ENCODE measurements at places on chromosomes 12 and 14.

- DNase-seq: no peak
Measured at GRCh38 chr14:65329911-65330310, 82.6 kb upstream of the FUT8 start.

DNA sequence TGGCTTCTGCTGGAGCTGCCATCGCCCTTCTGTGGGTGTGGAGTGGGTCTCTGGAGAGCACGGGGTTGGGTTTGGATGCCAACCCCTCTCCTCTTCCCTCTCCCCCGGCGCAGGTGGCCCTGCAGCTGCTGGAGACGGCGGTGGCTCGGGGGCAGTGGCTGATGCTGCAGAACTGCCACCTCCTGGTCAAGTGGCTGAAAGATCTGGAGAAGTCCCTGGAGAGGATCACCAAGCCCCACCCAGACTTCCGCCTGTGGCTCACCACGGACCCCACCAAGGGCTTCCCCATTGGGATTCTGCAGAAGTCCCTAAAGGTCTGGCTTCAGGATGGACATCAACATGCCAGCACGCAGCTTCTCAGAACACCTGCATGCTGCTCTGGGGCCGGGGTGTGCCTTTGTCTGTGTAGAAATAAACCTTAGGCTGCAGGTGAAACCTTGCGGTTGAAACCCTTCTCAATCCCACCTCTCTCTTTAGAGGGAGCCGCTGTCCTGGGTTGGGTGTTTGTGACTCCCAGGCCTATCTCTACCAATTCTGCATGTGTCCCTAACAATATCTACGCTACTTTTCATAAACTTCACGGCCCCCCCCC lies 44.3 kb downstream of the CCDC92 start:
- no peak for DNase-seq

DNA sequence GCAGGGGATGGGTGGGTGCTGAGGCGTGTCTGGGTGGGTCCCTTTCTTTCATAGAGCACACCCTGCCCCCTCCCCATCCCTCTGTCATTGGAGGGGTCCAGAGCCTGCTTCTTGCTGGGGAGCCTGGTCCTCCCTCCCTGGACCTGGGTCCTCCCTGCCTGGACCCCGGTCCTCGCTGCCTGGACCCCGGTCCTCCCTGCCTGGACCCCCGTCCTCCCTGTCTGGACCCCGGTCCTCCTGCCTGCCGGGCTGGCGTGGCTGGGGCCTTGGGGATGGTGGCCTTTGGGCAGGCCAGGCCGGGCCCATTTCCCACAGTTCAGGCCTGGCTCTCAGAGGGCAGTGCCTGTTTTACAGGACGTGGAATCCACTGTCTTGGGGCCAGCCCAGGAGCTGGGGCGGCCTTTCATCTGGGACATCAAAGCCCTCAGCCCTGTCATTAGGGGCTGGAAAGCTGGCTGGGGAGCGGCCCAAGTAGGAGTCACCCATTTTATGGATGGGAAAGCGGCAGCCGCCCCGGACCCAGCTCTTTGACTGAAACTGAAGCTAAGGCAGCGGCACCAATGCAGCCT lies 44.6 kb downstream of the KIF26A start:
- no peak for DNase-seq

DNA sequence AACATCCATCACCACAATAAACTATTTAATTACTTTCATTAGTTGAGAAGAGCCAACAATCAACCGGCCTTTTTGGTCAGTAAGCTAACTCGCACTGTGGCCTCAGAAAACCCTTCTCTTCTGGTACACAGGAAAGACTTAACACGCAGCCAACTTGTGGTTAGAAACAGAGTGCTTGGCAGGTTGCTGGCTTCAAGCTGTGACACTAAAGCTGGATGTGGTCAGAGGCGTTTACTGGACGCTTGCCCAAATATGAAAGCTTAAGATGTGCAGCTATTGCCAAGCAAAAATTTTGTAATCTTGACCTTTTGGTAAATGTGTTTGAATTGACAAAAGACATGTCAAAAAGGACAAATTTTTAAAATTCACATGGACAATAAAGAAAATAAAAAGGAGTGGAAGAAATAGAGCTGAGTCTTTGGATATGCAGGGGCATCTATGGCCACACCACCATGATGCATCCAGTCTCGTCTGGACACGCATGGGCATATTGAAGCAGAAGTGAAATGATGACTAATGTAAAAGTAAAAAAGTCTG lies 2.6 kb upstream of the KLRK1 start:
- no peak for DNase-seq

- no peak for DNase-seq
Measured at GRCh38 chr12:64666054-64666914, 56.0 kb downstream of the RASSF3 start.

DNA sequence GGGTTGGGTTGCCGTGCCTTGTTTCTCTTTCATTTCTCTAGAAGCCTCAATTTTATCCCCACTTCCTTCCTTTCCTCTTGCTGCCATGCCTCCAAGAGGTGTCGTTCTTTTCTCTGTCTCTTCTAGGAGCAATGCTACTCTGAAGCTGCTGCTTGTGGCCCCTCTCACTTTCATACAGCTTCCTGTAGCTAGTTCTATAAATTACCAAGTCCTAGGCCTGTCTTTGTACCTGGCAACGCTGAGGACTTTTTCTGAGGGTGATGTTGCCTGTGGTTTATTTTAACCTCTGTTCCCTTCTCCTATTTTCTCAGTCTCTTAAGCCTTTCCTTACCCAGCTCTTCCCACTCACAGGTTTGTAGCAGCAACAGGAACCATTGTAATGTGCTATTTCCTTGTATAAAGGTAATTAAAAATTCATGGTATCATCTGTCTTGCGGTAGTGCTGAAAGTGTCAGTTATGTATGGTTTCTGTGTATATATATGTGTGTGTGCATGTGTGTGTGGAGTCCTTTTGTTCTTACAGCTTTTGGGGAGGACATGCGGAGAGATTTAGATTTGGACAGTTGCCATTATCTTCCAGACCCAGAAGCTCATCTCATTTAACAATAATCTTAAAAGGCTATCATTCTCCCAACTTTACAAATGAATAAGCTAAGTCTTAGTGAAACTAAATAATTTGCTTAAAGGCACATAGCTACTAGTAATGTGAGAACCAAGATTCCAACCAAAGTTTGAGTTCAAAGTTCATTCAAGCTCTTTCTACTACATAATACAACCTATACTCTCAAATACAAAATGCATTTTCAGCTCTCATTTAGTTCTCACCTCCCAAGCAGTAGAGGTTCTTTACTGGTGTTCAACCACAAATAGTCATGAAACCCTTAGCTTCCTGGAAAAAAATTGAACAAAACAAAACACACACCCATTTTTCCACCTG lies 43.8 kb downstream of the DDHD1 start:
- no peak for DNase-seq

DNA sequence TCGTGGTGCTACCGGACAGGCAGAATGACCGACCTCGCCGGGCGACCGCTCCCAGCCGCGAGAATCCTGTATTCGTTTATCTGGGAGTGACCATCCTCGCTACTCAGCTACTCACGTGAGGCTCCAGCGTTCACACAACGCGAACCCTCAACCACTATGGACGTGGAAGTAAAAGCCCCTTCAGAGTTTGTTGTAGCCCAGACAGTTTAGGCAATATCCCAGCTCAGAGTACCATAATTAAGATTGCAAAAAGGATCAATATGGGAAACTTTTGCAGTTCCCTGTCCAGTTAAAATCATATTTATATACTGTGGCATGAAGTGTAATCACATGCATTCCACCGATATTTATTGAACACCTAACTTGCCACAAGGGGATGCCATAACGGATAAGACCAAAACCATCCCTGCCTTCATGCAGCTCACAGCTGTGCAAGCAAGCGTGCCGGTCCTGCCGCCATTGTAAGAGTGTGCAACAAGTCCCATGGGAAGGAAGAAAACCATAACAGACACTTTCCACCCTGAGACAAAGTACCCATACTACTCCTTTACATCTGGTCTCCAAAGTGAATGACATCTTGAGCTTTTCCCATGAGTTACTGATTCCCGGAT lies 938 bp upstream of the MAX start:
- DNase-seq: no peak

DNA sequence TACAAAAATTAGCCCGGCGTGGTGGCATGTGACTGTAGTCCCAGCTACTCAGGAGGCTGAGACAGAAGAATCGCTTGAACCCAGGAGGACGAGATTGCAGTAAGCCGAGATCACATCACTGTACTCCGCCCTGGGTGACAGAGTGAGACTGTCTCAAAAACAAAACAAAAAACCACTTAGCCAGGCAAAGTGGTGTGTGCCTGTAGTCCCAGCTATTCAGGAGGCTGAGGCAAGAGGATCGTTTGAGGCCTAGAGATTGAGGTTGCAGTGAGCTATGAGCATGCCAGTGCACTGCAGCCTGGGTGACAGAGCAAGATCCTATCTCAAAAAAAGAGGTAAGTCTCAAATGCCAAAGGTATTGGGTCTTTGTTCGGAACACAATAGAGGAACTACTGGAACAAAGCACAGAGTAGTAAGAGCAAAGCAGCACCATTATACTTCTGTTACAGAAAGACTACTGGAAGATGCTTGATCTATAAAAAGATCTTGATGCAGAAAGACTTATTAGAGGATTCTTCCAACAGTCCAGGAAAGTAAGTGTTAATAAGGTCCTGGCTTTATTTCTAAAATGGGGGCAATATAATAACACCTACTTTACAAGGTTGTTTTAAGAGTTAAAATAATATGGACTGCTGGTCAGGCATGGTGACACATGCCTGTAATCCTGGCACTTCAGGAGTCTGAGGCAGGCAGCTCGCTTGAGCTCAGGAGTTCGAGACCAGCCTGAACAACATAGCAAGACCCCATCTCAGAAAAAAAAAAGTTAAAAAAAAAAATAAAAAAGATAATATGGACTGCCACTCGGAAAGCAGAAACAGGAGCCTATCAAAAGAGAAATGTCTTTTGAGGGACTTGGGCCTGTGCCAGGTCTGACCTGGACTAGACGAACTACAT lies 29.9 kb downstream of the BTBD7 start:
- DNase-seq: no peak

DNA sequence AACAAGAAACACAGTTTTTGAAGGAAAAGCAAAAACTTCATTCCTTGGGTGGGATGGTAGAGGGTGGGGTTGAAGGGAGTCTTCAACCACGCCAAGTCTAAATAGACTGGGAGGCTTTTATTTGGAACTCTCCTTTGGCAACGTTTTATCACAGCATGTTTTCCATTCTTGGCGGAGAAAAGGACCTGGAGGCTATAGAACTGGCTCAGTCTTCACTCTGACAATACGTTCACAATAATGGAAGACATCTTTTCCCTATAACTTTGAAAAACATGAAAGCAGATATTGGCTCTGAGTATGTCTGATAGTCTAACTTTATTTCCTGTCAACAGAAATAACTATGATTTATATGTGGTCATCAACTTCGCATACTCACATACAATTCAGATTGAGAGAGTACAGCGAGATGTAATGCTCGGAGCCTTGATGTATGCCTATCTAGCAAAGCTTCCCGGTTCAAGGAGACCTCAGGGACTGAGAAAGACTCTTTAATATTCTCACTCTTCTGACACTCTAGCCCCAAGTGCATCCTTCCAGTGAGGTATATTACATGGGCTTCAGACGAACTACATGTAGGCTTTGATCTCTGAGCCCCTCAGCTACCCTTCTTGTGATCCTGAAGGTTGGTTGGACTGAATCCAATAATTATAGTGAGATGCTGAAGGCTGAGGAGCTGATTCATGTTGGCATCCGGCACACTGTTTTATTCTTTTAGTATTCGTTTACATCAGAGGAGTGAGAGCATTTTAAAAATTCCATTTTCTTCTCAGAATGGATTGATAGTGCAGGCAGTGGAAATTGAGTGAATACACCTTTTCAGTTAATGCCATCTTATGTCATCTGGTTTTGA lies 14.0 kb downstream of the TMEM30B start:
- DNase-seq: no peak

DNA sequence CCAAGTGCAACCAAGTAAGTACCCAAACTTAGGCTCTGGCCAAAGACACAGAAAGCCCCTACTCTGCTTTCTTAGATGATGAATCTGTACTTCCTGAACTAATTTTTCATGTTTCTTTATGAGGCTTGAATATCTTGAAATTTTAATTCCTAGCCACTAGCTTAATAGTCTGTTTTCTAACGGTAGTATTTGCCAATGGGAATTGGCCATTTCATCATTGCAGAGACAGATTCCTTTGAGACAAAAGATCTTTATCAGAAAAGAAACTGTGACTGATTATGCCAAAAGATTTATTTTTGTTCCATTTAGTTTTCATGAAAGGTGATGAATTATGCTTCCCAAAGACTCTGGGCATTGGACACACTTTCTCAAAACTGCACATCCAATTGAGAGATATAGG lies 48.7 kb downstream of the DAD1 start:
- DNase-seq: no peak

GRCh38 chr12:2613326-2614073 lies 181.3 kb upstream of the FKBP4 start:
- no peak for DNase-seq

GRCh38 chr12:53180931-53181645 lies 363 bp upstream of the CSAD start:
- peak; percentile 81 for DNase-seq

DNA sequence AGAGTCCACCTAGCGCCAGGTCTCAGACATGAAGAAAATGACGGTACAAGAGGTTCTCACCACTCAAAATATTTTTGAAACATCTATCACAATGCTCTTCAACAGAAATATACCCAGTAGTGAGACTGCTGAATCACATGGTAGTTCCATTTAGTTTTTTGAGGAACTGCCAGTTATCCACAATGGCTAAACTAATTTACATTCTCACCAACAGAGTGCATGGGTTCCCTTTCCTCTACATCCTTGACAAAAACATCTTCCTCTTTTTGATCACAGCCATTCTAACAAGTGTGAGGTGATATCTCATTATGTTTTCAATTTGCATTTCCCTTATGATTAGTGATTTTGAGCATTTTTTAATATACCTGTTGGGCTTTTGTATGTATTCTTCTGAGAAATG lies 5.7 kb upstream of the GPR65 start:
- DNase-seq: no peak

GRCh38 chr12:105287408-105287807 lies 43.1 kb upstream of the C12orf75 start:
- DNase-seq: no peak

DNA sequence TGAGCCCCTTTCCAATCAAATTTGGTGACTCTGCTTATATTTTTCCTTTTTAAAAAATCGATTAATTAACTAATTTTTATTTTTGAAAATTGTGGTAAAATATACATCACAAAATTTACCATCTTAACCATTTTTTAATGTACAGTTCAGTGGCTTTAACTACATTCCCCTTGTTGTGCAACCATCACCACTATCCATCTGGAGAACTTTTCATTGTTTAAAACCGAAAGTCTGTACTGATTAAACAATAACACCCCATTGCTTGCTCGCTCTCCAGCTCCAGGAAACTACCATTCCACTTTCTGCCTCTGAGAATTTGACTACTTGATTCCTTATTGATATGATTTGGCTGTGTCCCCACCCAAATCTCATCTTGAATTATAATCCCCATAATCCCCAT lies 283.4 kb downstream of the C12orf75 start:
- no peak for DNase-seq

GRCh38 chr12:19003141-19003540 lies 126.4 kb upstream of the PLEKHA5 start:
- no peak for DNase-seq

DNA sequence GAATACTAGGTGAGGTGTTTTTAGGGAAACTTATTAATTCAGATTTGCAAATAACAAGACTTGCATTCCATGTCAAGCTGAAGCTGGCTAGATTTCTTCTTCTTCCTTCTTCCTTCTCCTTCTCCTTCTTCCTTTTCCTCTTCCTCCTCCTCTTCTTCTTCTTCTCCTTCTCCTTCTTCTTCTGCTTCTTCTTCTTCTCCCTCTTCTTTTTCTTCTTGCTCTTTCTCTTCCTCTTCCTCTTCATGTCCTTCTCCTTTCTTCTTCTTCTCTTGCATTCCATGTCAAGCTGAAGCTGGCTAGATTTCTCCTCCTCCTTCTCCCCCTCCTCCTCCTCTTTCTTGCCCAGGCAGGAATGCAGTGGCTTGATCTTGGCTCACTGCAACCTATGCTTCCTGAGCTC lies 297.8 kb downstream of the PRKD1 start:
- no peak for DNase-seq
